ENCODE measurements at places on chromosomes 1 and 21.

DNA sequence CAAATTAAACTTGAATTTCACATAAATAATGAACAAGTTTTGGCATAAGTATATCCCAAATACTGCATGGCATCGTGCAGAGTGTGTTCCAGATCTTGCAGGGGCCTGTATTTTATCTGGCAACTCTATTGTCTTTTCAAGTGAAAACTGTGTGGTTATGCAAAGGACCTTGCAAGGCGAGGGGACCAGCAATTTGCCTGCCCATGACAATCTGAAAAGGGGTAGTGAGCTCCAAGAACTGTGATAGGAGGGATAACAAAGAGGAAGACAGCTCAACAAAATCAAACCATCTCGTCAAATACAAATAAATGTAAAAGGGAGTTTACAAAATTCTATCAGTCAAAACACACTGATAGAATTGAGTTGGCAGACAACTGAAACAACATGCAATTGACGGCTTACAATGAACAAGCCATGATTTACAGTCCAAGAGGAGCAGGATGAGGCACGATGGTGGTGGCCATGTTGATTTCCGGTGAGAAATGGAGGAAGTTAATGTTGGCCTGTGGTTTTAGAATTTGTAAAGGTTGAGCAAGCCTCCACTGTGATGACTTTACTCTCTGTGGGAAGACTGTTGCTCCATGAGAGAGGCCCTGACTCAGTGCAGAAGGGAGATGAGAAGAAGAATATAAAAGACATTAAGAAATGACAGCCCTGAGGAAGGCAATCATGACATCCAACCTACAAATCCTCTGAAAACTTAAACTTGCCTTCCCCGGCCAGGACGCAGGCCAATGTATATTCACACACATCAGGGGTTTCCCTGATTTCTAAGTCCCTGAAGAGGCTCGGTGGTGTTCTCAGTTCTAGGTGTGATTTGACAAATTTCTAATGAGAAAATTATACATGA lies 132.2 kb downstream of the ADSS2 start:
- DNase-seq, result peak; percentile 56

GRCh38 chr1:187408212-187409004 lies 579.7 kb downstream of the PLA2G4A start:
- no peak for DNase-seq

DNA sequence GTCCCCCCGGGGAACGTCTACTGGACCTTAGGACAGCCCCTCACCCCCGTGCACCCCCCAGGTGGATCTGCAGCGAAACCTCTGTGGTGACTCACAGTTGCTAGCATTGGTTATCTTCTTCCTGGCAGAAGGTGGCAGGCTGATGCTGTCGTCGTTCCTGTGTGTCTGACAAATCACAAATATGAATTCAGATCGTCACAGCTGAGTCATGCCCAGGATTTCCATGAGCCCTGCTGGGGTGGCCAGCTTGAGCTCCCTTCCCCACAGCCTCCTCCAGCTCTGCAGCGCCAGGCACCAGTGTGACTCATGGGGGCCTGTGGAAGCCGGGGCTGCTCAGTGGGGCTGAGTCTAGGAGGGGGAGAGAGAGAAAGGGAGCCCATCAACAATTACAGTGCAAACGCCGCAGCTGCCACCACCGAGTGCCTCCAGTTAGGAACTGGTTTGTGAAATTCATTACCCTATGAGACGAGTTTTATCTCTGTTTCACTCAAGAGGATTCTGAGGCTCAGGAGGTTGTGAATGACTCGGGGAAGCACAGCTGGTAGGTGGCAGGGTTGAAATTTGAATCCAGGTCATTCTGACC lies 197.9 kb downstream of the DYRK1A start:
- peak; percentile 89 for DNase-seq

- no peak for DNase-seq
These were observed 38.1 kb downstream of the B3GALT5 start for GRCh38 chr21:39650801-39651200.

DNA sequence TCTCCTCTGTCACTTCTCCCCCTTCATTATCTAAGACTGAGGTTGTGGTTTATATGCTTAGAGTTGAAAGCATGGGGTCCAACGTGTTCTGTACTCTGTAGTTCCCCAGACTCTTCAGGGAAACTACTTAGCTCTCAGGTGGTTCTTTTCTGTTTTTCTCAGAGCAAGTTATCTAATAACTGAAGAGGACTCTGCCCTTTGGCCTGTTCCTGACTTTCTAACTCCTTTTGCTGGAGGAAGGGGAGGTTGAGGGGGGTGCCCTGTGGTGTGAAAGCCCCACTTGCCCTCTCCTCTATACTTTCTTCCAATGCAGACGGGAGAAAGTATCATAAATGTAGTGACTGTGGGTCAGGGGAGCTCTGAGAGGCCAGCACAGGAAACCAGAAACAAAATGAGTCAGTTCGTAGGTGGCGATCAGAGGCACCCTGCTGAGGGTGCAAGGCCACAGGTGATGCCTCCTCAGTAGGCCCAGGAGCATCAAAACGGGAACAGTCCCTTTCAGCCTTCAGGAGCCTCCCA lies 5.0 kb downstream of the SLC25A44 start:
- no peak for DNase-seq

- no peak for DNase-seq
These were observed 20.6 kb downstream of the PTGFR start for GRCh38 chr1:78511334-78511733.

DNA sequence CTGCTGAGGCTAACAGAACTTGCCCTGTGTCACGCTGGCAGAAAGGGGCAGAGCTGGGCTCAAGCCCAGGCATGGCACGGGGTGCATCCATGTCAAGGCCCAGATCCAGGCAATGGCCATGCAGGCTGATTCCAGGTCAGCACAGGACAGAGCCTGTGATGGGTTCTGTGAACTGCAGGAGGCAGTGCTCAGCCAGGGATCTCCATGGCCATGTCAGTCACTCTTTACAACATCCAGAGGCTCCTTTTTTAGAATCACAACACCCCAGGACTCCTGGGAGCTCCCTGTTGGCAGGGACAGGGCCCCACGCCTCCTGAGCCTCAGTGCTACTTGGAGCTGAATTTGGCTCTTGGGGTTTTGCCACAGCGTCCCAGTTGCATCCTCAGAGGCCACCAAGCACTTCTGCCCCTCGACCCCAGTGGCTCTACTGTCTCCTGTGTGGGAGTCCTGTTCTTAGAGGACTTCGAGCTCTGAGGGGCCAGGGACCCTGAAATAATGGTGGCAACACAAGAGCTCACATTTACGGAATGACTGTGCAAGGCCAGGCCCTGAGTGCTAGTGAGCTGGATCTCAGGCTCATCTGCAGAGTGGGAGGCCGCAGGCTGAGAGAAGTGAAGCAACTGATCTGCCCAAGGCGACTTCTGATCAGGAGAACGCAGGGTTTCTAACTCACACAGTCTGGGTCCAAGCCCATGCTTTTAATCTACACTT lies 211.5 kb downstream of the TRABD2B start:
- no peak for DNase-seq

DNA sequence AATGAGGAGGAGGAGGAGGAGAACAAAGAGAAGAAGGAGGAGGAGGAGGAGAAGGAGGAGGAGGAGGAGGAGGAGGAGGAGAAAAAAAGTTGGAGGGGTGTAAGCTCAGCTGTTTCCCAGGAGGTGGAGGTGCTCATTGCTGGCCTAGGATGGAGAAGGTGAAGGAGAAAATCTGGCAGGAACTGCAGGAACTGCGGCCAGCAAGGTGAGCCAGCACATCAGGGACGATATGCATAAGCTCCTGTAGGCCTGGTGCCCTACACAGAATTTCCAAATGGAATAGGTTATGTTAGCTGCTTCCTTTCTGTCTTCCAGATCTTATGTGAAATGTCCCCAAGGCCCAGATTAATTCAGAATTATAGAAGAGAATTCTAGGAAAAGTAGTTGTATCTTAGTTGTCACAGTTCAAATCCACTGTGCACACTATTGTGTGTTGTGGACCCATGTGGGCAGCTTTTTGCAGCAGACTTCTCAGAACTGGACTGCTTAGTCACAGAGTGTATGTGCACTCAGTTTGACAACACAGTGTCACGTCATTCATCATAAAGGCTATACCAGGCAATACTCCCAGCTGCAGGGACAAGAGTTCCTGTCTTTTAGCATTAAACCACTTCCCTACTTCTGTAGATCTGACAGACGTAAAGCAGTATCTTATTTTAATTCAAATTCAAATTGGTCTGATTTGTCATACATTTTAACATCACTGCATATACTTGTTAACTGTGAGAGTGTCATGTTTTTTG lies 303.7 kb downstream of the HLX start:
- no peak for DNase-seq

DNA sequence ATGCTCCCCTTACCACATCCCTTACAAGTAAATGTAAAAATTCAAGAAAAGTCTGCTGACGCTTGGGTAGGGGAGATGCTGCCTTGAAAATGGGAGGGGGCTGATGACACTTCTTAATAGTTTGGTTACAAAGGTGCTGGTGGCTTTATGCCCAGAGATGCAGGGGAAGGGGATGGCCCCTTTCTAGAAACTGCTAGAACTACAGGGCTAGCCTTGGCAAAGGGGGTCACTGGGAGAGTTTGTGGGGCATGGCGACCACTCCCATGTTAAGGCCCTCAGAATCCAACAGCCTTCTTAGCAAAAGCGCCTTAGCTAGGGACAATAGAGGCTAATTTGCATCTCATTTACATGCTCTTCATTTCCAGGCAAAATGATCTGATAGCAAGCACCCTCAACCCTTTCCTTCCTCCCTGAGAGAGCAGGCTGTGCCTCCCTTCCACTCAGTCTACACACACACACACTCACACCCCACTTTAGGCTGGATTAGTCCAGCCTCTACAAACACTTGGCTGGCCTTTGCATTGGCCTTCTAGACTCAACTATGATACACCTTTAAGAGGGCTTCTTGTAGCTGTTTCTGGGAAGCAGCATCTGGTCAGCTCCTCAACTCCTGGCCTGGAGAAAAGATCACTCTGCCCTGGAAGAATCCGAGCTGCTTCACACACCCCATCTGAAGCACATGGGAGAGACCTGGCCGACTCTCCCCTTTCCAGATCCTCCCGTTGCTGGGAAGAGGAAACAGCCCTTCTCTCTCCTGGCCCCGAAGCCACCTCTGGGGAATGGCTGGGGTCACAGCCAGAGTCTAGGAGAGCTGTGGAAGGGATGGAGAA lies 1.7 kb downstream of the SEMA6C start:
- DNase-seq, result no peak

DNA sequence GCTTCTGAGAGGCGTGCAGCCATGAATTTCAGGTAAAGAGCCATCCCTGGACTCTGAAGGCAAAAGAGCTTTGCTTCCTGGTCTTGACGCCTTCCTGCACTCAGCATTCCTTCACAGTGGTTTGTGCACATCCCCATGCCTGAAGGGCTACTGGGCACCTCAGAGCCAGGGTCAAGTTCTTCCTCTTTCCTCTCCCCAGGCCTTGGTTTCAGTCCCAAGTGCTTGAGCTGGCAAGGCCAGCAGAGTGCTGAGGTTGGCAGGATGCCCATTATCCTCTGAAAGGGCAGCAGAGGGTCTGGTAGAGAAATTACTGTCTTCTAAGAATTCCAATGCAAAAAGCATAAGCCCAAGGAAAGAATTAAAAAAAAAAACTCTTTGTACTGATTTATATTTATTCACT lies 1064.9 kb downstream of the TTLL7 start:
- DNase-seq, result no peak

DNA sequence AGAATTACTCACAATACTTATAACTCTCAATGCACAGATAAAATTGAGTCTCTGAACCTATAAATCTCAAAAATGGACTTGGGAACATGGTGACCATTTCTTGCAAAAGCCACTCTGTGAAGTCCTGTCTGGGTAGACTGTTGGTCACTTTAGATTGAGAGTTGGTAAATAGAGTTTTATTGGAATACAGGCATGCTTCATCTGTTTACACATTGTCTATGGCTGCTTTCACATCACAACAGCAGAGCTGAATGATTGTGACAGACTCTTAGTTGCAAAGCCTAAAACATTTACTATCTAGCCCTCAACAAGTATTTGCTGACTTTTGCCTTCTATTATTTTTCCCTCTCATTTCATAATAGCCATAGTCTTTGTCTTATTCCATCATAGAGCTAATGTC lies 24.1 kb upstream of the ASPM start:
- no peak for DNase-seq

- DNase-seq, result no peak
These were observed at the start of gene GBP3 for GRCh38 chr1:89022167-89022959. Gene GBP3, minus strand, starts transcription at chr1:89022866. Its CDS starts 2,145 bp downstream, at chr1:89020721.

- peak; percentile 44 for DNase-seq
These were observed 42.0 kb downstream of the VPS26C start for GRCh38 chr21:37224861-37225839.

GRCh38 chr1:156103521-156103947 lies 11.0 kb upstream of the LMNA start:
- DNase-seq, result peak; percentile 61

- DNase-seq, result no peak
These were observed 455.0 kb downstream of the BRINP3 start for GRCh38 chr1:190022709-190023108.

DNA sequence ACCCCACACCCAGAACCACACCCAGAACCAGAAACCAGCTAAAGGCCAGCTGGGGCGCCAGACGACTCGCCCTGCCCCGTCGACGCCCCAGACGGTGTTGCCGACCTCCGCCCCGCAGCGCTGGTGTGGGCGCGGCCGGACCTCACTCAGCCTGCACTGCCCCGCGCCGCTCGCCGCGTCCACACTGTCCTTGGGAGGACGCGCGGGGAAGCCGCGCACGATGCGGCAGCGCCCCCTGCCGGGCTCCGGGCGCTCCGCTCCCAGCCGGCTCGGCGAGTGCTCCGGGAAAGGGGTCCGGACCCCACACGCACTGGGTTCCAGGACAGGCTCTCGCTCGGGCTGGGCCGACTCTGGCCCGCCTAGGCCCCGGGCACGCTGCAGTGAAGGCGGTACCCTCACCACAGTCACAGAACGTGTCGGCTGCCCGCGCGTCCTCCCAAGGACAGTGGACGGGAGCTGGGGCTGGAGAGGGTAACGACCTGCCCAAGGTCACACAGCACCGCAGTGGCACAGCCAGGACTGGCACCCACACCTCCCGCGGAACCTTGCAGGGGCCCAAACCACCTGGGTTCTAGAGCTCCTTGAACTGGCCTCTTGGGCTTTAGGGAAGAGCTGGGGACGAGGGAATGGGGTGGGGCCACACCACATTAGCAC lies 90.2 kb downstream of the DMRTA2 start:
- peak; percentile 40 for DNase-seq

DNA sequence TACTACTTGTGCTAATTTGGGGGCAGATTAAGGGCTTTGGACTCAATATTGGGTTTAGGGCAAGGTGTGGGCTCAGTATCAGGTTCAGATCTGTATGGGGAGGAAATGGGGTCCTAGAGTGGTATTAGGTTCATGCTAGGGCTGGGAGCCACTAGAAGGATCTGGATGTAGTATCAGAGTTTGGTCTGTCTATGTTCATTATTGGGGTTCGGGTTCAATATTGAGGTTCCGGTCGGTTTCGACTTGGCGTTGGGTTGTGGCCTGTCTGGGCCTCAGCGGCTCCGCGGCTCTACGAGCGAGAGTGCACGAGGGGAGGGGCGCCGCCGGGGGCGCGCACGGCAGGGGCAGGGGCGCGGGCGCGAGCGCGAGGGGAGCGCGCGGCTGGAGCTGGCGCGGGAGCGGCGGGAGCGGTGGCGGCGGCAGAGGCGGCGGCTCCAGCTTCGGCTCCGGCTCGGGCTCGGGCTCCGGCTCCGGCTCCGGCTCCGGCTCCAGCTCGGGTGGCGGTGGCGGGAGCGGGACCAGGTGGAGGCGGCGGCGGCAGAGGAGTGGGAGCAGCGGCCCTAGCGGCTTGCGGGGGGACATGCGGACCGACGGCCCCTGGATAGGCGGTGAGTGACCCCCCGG lies at the start of gene PTPRF:
Gene PTPRF (plus strand): TSS at position 401 of the 624 bp plus-strand sequence. CDS start 14,193 bp downstream, outside the sequence.
- DNase-seq, result peak; percentile 17

Measured in activated naive CD4-positive, alpha-beta T cell treated with Interleukin-2 at 50 U/mL for 16 hours (primary cell).